ENCODE measurements at places on chromosomes 11 and 22. TPM values are rescaled to one million over a fixed set of nuclear protein-coding genes. Genes with fewer than 3 reads are reported as not detected.

Gene CCDC88B
- 132 TPM for total RNA-seq

GRCh38 chr11:13073119-13073981 lies 64.2 kb downstream of the RASSF10 start:
- DNase-seq, result no peak

DNA sequence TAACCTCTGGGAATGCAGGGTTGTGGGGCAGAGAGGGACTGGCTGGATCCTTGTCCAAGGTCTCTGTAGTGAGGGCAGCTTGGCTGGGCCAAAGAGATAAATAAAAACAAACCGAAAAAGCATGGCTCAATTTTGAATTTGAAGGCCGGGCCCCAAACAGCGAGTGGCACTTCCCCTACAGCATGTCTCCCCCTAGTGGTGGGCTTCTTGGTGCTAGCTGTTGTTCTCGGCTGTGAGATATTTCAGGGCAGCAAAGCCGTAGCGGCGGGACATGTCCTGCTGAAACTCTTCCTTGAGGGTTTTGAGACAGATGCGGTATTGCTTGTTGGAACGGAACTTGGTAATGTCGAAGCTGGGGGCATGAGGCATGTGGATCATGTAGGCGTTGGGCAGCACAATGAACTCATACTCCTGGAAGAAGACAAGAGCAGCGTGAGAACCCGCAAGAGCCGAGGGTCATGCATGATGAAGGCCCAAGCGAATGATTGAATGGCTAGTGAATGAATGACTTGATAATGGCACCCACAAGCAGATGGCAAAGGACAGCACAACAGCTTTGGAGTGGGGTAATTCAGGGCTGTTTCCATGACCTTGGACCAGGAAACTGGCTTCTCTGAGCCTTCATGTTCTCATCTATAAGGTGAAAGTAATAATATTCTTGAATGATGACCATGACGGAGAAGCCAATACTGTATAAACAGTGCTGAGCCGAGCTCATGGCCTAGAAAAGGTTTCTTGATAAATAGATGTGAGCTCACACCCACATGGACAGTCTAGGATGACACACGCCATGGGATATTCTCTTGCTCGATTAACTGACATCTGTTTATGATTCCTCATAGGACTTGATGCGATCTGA lies 216.3 kb upstream of the SYN3 start:
- DNase-seq, result no peak

DNA sequence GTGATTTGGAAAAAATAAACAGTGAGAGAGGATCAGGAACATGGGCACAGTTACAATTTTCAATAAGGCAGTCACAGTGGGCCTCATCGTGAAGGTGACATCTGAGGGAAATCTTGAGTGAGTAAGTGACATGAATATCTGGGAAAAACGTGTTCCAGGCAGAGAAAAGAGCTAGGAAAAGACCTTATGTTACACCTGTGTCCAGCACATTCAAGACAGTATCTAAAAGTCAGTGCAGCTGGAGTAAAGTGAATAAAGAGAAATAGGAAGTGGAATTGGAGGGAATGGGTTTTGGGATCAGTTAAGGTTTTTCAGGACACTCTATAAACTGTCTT lies 827.5 kb upstream of the FAT3 start:
- DNase-seq, result no peak

Gene TRIM29
- not detected for total RNA-seq

Gene GTSE1
- 73.8 TPM for total RNA-seq

DNA sequence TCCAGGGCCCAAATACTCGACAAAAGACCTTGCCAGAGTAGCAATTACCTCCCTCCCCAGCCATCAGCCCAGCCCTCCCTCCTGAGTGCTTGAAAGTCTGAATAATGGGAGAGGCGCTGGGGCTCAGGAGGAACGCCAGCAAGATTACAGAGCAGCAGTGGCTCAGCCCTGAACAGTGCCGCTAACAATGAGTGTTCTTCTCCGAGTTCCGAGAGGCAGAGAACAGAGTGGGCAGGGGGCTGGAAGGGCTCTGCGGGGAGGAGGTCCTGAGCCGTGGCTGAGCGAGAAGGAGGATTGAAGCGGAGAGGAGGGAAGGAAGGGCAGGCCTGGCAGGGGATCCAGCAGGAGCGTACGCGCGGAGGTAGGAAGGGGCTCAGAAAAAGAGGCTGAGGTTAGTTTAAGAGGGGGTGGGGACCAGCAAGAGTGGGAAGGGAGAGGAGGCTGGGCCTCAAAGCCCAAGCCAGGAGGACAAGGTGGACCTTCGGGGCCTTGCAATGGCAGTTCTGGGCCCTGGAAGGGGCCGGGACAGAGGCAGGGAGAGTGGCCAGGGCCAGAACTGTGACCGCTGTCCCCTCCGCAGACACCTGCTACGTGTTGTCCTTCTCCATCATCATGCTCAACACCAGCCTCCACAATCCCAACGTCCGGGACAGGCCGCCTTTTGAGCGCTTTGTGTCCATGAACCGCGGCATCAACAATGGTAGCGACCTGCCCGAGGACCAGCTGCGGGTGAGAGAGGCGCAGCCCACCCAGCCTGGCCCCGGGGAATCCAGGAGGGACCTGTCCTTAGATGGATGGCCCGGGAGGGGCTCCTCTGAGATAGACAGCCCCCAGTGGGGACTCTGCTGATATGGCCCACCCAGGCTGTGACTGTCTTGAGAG lies 20.6 kb downstream of the CYTH4 start:
- DNase-seq, result no peak

All from activated naive CD8-positive, alpha-beta T cell treated with anti-CD3 and anti-CD28 coated beads, Interleukin-2, amount 10 ng/mL, durations not matched to agents 7 days and 5 days (primary cell).